Stimulated activated CD4-positive, alpha-beta T cell treated with anti-CD3 and anti-CD28 coated beads, Interleukin-12 subunit alpha, Interleukin-12 subunit beta, amount 100 ng/mL, for 4 hours (primary cell): ENCODE measurements at places on chromosomes 6 and 20.

- DNase-seq: no peak
Measured at GRCh38 chr6:132596201-132596600, 6.7 kb upstream of the TAAR5 start.

DNA sequence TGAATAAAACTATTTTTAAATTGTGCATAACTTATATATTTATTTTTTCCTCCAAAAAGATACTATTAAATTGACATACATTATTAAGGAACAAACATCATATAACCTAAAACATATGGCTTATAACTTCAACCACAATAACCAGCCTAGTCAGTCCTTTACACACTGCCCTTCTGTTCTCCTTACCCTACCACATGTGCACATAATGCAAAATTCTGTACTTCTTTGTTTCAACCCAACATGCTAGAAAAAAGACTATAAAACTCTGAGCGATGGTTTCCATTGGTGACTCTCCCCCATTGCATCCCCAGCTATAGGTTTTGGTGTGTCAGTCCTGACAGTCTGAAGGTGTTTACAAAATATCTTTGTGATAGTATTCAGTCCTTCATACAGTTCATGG lies 14.8 kb upstream of the TTK start:
- no peak for DNase-seq

GRCh38 chr6:126444659-126445273 lies 104.9 kb downstream of the CENPW start:
- no peak for DNase-seq

DNA sequence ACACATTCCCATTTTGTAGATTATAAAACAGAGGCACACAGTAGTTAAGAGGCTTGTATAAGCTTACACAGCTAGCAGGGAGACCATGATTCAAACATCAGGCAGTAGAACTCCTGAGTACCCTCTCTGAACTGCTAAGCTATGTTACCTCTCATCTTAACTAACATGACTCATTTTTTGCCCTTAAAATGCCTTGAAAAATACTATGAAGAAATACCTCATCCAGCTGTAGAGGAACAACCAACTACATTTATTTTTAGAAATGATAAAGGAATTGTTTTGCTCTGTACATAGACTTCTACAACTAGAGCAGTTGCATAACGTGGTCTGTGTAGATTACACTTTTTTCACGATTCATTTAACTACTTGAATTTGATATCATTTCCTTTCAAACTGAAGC lies 102.1 kb downstream of the FLRT3 start:
- DNase-seq: no peak

GRCh38 chr6:8014947-8015346 lies 49.2 kb downstream of the BLOC1S5 start:
- no peak for DNase-seq
